ENCODE measurements at places on chromosomes 4 and X. TPM values are rescaled to one million over a fixed set of nuclear protein-coding genes. Genes with fewer than 3 reads are reported as not detected.
A peak's percentile ranks its signal among the peaks of the same experiment; 100 is the strongest.

GRCh38 chrX:71282514-71283402 is 677 bp upstream of the NONO start:
- no peak for DNase-seq

DNA sequence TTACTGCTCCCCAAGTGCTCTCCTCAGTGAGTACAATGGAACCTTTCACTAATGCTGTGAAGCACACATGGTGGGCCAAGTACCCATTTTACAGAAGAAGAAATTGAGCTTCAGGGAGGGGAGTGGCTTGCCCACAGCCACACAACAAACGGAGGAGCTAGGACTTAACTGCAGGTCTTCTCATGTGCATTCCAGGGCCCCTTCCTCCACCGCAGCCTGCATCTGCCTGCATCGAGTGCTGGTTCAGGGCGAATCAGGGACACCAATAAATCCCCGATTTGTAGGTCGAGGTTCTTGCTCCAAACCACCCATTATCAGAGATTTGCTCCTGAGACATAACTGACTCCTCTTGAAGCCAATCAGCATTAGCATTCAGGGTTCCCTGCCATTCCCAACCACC is 100.9 kb downstream of the MAMLD1 start:
- DNase-seq, result no peak

TMEM255A gene
- polyA plus RNA-seq, result 0.24 TPM

- no peak for DNase-seq
Observed at GRCh38 chr4:73272816-73273215, 14.2 kb upstream of the ANKRD17 start.

- DNase-seq, result peak; percentile 42
Observed at GRCh38 chrX:78327370-78328086, at the start of gene CYSLTR1. TSS of gene CYSLTR1 (minus strand) at chrX:78327611. CDS start at chrX:78273746, 53,865 bp downstream.

DNA sequence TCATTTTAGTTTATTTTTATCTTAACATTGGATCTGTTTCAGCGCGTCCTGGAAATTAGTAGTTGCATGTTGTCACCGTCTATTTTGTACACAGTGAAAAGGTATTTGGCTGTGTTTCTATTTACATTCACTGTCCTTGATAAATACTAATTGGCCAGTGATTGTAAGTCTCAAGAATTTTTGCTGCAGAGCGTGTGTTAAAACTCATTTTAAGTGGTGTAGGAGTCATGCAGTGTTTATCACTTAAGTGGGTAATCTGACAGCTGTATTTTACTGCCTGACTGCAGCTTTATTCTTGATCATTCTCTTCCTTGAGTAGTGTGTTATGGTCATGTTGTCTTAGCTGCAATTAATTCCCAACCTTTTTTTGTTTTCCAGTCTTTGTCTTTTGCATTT is 9.8 kb downstream of the GUCY1A1 start:
- DNase-seq, result no peak

- DNase-seq, result no peak
Observed at GRCh38 chr4:20698820-20699219, 1.4 kb upstream of the PACRGL start.

DNA sequence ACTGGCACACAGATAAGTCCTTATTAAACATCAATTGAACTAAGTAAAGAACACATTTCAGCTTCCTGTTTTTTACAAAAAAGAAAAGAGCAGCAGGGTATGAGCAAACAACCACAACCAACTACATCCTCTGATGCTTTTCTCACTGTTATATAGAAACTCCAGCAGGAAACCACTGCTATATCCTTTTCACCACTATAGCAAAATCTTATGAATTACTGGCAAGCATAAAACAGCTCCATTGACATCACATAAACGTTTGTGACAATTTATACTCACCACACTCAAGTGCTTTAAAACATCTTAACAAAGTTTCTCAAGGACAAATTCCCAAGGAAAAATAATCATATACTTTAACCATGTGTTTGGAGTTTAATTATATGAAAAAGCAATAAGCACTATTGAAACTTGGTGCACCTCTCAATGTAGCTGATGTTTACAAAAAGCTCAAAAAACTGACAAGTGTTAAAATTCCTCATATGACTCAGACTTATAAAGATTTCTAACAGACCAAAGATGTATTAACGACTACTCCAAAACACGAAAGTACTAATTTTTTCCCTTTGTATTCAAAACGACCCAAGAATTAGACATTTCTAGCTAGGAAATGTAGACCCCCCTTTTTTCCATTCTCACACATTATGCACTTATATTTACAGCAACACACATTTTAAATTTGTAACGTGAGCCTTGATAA is 12.9 kb downstream of the GPRIN3 start:
- DNase-seq, result peak; percentile 50

DNA sequence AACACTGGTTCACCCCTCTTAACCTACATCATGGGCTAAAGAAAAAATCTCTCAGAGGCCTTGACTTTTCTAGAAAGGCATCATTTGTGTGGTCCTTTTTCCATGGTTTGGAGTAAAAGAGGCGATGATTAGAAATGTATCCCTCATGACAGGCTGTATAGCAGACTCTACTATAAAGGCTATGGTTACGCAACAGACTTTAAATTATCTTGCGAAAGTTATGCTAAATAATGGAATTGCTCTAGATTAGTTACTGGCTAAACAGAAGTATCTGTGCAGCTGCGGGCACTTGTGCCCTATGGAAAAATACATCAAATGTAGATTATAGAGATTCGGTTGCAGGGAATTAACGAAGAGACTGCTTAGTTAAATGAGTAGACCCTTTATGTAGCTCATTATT is 101.6 kb downstream of the TMEM47 start:
- no peak for DNase-seq

NEXMIF gene
- polyA plus RNA-seq, result not detected

WDR17 gene
- polyA plus RNA-seq, result 0.41 TPM

TMSB15C gene
- polyA plus RNA-seq, result 0.90 TPM

CYP2U1 gene
- polyA plus RNA-seq, result 15.7 TPM

GRCh38 chrX:46165411-46165810 is 379.8 kb downstream of the ZNF674 start:
- DNase-seq, result no peak

DNA sequence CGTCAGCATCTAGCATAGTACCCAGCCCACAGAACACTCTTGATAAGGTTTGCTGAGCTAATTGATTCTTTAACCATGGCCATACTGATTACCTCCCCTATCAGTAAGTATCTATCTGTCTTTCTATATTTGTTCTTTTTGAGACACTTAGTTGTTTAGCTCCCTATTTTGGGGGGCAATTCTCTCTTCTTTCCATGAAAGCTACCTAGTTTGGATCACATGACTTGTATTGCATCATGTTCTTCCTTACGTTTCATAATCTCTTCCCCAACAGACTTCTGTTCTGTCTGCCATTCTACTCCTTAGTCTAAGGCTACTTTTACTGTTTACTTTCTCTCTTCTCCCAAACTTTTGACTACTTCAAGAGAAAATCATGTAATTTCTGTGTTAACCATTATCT is 39.0 kb downstream of the TBC1D19 start:
- DNase-seq, result no peak

DNA sequence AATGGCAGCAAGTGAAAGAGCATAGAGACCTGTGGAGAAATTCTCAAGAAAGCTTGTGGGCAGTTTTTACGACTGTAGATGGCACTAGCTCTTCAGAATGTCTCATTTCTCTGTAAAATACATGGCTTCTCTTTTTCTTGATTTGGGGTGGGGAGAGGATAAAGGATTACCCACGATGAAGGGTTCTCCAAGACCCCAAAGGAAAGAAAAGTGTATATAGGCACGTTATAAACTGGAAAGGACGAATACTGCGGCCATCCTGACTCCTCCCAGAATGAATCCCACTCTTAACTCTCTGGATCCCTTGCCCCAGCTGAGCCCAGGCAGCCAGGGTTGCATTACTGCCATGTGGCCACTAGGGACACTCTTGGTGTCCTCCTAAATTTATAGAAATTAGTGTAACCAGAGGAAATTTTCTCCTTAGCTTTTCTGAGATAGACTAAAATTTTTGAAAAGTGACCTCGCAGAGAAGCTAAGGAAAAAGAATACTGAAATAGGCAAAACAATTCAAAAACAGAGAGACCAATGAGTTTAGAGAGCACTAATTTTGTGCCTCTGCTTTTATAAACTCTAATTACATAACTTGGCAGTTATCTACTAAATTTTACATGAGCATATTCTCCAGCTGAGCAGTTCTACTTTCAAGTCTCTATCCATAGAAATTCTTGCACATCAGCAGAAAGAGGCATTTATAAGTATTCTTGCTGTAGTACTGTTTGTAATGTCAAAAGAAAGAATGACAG is 37.8 kb upstream of the PCDH19 start:
- peak; percentile 3 for DNase-seq

GRCh38 chrX:21932292-21933002 is 8.1 kb upstream of the SMS start:
- no peak for DNase-seq

GRCh38 chr4:187006189-187006618 is 282.5 kb upstream of the FAT1 start:
- no peak for DNase-seq

ERAS gene
- polyA plus RNA-seq, result not detected

CFI gene
- polyA plus RNA-seq, result not detected

GRCh38 chrX:132501606-132502005 is 12.8 kb upstream of the MBNL3 start:
- no peak for DNase-seq
